ENCODE measurements at places on chromosomes 1 and 21.

GRCh38 chr1:39620659-39621165 is 18.7 kb downstream of the HEYL start:
- no peak for DNase-seq

GRCh38 chr1:55718758-55719671 is 503.9 kb upstream of the USP24 start:
- DNase-seq: peak; percentile 88

GRCh38 chr1:19424651-19425570 is 60.4 kb downstream of the CAPZB start:
- DNase-seq: no peak

GRCh38 chr21:16117331-16117730 is 387.5 kb downstream of the USP25 start:
- no peak for DNase-seq

DNA sequence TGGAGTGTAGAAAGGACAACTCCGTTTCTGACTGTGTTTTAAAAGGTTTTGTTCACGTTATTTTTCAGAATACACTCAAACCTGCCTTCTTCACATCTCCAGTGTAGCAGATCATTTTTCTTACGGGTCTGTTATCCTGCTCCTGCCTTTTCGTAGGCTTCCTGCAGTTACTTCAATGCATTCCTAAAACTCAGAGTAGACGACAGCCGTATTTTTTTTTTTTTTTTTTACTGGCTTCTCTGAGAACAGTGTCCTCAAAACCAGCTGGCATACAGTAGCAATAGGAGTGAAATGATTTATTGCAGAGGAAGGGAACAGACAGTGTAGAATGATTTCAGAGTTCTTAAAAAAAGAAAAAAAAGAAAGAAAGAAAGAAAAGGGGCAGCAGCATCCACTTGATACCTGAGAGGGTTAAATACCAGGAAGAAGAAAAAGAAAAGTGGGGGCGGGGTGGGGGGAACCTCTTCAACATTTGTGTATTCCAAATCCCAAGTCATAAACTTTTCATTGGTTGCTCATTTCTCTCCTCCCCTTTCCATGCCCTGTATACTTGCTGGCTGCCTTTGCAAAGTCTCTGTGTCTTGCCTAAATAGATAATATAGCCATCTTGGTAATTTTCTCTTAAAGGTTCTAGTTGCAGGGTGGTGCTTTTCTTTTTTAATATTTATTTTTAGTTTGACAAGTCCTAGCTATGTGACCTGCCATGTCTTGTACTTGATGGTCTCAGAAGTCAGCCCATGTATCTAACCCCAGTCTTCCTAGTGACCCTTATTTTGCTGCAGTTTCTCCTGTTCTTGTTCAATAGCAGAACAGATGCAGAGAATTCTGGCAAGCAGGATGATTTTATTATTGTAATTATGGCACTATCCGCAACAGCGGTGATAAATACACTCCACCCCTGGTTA is 2.8 kb downstream of the TGFB2 start:
- DNase-seq: no peak

DNA sequence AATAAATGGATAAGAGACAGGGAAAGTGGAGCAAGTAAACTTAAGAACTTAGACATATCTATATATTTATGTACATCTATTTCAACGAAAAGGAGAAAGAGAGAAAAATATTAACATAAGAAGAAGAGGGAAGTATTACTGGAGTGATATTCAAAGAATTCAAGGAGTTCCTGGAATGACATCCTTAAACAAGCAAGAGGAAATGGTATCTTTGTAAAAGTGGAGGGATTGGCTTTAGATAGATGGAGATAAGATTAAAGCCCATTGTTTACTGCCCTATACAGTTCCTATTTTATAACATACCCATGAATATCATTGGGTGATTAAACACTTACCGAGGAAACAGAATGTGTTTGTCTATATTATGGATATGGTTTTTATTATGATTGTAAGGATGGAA is 1036.3 kb downstream of the TTLL7 start:
- DNase-seq: no peak

GRCh38 chr1:85048296-85049064 is at the start of gene MCOLN3:
Gene MCOLN3 (minus strand): TSS chr1:85048500. CDS start chr1:85045360, 3,140 bp downstream.
- DNase-seq: peak; percentile 71

DNA sequence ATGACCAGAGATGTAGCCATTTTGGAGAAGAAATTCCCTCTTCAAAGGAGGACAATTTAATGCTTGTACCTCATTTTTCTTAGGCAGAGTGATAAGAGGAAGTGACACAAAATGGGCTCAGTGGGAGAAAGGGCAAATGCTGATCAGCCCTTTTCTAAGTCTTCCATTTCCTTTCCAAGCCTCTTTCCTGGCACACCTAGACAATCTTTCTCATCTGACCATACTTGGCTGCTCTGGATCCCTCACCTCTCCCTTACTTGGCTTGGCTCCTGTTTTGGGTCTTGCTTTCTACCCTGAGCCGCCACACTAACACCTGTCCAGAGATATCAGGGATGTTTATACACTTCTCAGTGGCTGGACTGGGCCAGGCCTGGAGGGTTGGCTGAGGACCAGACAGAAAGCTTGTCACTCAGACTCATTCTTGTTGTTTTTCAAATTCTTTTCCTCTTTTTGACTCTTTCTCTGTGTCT is 13.1 kb downstream of the TXNIP start:
- no peak for DNase-seq

DNA sequence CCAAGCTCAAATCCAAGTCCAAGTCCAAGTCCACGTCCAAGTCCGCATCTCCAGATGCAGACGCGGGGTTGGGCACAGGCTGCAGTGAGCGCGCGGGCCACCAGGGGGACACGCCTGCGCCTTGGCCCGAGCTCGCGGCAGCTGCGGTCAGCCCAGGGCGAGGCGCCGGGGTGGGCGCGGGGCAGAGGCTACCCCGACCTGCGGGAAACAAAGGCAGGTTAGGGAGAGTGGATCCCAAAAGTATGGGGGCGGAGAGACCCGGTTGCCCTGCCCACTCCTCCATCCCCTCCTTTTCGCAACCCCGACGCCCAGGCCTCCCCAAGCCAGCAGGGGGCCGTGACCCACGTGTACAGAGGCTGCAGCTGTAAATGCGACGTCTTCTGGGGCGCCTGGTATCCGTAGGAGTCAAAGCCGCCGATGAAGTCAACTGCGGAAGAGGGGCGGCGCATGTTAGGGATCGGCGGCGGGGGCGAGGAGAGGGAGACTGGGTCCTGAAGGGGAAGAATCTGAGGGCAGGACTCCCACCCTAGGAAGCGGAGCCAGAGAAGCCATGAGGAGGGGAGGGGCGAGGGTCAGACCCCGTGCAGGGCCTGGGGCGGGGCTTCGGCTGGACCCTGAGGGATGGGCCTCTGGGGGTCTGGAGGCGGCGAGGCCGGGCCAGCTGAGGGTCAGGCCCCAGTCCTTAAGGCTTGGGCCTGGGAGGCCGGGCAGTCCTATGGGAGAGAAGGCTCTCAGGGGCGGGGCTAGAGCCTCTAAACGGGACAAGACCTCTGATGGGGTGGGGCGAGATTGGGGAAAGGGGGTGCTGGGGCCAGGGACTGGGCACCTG is 58.0 kb downstream of the NKAIN1 start:
- no peak for DNase-seq

- no peak for DNase-seq
These were observed 2.4 kb upstream of the TARS2 start for GRCh38 chr1:150484861-150485260.

DNA sequence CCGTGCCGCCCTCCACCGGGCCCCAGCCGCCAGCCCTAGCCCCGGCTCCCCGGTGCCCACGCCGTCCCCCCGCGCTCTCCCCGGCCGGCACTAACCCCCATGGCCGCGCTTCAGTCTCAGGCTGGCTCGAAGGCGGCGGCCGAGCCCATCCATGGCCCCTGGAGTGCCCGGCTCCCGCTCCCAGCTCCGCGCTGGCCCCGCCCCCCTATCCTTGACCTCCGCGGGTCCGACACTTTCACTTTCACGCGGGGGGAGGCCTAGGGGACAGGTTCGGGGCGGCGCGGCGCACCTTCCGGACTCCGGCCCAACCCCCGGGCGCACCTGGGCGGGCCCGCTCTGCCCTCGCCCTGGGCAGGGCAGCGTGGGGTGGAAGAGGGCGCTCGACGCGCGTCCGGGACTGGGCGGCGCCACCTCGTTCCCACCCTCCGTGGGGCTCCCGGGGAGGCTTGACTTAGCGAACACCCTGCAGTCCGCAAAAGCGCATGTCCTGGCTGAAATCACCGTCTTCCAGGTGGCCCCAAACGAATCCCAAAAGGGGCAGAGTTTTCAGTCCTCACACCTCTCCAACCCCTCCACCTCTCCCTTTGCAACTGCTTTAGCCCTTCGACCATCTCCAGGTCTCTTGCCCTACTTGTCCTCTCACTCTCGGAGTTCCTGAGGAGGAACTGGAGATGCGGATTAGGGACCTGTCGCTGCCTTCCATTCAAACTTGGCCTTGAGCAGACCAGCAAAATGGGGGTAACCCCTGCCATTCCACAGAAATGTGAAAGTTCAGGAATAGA is 3.9 kb upstream of the DENND2D start:
- DNase-seq: no peak

DNA sequence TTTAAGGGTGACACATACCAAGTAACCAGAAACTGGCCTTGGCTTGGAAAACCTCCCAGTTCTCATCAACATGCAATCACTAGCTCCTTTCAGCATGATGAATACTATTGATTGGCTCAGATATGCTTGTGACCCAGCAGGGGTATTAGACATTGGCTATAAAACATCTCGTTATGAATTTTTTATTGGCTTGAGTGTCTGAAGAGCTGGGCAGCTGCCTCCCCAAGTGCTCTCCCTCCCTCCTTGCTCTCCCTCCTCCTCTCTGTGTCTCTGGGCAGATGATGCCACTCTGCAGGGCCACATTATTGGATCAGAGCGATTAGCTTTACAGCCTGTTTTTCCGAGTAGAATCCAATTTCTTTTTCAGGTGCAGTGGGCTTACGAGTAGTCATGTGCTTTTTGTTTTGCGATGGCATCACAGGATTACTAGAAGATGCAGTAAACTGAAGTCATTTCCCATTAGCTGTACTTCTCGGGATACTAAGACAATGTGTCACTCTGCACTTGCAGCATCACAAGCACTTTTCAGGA is 79.3 kb upstream of the ATF3 start:
- DNase-seq: no peak

DNA sequence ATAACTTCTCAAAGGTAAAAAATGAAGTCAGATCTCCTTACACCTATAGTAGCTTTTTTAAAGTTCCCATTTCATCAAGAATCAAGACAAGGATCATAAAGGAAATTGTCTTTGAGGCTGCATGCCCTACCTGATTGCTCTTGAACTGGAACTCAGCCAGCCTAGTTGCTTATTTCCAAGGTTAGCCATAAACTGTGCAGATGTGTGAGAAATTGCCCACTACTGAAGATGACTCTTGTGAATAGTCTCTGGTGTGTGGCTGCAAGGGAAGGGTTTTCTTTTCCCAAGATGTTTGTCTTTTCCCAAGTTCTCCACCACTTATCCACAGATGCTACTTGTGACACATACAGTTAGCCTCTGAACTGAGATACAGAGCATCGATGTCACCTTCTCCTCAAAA is 81.7 kb upstream of the DUSP10 start:
- no peak for DNase-seq

DNA sequence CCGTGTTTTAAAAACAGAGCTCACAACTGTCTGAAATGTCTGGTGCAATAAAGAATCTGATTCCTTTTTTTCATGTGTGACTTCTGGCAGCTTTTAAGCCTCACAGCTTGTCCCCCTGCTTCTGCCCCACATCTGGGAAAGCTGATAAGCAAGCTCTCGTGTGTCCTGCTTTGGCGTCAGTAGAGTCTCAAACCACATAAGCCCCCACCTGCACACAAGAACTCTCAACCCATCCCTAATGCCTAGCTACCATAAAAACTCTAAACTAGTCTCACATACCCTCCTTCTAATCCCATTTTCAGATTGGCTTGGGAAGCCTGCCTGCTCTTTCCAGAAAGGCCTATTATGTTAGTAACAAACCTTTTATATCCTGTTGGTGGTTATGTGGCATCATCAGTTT is 94.6 kb upstream of the DAB1 start:
- no peak for DNase-seq

GRCh38 chr1:86429835-86430234 is 5.9 kb downstream of the CLCA2 start:
- no peak for DNase-seq

DNA sequence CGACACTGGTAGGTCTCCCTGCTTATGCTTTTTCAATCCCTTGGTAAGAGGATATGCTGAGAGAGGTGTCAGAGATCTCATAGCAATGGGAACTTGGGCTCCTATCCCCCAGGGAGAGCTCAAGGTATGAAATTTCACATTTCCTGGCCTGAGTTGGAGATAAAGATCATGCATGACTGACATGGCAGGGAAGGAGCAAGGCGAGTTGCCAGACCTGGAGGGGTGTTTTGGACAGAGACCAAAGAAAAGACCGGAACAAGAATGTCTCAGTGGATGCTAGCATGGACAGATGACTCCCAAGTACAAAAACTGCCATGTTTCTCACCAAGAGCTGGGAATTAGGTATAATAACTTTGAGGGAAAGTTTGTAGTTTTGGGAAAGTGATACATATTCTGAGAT is 334.1 kb upstream of the B3GALT2 start:
- no peak for DNase-seq

- no peak for DNase-seq
These were observed 23.0 kb upstream of the SPSB1 start for GRCh38 chr1:9269721-9270120.

DNA sequence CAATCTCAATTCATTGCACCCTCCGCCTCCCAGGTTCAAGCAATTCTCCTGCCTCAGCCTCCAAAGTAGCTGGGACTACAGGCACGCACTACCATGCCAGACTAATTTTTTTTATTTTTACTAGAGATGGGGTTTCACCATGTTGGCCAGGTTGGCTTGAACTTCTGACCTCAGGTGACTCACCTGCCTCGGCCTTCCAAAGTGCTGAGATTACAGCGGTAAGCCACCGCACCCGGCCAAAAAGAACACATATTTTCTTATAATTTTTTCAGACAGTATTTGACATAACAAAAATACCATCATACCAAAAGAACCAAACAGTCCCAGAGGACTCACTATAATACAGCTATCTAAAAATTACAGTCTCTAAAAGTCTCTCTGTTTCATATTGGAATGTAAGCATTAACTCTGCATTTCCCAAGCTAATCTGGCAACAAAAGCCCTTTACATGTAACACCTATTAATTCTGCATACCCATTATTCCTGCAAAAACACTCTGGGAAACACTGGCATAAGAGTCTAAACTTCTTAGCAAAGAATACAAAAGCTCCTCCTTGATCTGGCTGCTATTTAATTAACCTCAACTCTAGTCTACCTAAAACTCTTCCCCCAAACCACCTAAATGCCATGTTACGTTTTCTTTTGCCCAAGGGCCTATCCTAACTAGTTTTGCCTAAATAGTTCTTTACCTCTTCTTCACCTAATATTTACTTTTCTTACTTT is 26.9 kb downstream of the WDR26 start:
- DNase-seq: no peak

- DNase-seq: no peak
These were observed 18.8 kb upstream of the EPS8L3 start for GRCh38 chr1:109782514-109782913.
